Stomach (tissue), 19 donors: ENCODE measurements at places on chromosomes 16 and 17. TPM values are rescaled to one million over a fixed set of nuclear protein-coding genes. Genes with fewer than 3 reads are reported as not detected.

DNA sequence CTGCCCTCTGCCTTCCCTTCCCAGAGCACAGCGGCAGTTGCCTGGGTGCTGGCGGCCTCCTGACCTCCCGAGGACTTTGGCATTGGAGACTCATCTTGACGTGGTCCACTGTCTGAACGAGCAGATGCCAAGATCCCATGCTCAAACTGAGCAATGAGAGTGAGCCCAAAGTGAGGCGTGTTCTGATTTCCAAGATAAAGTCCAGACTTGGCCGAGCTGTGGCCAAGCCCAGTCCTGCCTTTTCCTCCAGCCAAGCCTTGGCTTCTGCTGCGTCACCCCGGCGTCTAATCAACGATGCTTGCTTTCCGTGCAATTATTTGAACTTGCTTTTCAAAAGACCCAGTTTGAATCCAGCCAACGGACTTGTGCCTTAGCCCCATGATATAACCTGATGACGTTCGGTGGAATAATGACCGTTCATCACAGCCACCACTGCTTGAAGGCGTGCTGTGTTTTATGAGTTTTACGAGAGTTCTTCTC, 179.2 kb downstream of the IRF8 start:
- H3K27me3 ChIP-seq = no peaks in the 10 kb centered on the region
- H3K4me1 ChIP-seq = no peaks in the 10 kb centered on the region

DNA sequence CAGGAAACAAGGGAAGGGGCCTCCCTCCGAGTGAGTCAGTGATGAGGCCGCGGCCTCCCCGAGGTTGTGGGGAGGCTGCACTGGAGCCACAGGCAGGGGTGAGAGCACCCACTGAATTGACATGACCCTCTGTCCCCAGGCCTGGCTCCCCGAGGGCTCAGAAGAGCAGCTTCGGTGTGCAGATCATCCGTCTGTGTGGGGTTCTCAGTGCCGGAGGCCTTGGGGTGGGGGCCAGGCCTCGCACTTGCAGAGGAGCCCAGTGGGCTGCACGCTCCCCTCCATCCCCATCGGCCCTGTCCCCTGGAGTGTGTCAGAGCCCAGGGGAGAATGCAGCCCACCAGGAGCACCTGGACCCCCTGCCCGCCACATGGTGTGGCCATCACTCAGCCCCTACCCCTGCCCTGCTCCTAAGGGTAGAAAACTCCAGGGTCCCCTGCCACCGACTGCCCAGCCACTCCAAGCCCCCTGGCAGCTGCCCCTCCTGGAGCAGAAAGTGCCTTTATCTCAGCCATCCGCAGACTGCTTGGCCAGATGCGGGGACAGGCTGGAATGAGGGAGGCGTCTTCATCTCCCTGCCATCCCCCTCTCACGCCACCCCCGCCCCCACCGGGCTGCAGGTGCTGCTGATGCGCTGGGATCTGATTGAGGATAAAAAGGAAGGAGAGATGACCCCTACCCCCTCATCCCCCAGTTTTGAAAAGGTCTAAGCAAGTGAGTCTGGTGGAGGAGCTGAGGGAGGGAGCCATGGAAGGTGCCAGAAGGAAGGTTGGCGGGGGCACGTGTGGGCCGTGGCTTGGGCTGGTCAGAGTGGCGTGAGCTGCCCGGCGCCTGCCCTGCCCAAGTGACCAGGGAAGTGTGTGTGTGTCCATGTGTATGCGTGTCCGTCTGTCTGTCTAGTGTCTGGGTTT, 358.3 kb downstream of the SEC14L1 start:
- no peaks in the 10 kb centered on the region for H3K27me3 ChIP-seq
- no peak overlapping the region for H3K27ac ChIP-seq
- no peak overlapping the region for H3K4me3 ChIP-seq
- no peak for DNase-seq
- H3K36me3 ChIP-seq = peaks cover 80% of the 10 kb centered on the region

- H3K27ac ChIP-seq = no peak overlapping the region
- H3K4me1 ChIP-seq = no peaks in the 10 kb centered on the region
- no peak for DNase-seq
- no peak overlapping the region for H3K4me3 ChIP-seq
Measured at GRCh38 chr16:200388-200787, 20.1 kb downstream of the HBQ1 start.

- DNase-seq = no peak
- no peaks in the 10 kb centered on the region for H3K36me3 ChIP-seq
- H3K27me3 ChIP-seq = no peaks in the 10 kb centered on the region
- no peak overlapping the region for H3K27ac ChIP-seq
- no peak overlapping the region for H3K4me3 ChIP-seq
Measured at GRCh38 chr16:73171380-73171779, 123.5 kb upstream of the ZFHX3 start.

DNA sequence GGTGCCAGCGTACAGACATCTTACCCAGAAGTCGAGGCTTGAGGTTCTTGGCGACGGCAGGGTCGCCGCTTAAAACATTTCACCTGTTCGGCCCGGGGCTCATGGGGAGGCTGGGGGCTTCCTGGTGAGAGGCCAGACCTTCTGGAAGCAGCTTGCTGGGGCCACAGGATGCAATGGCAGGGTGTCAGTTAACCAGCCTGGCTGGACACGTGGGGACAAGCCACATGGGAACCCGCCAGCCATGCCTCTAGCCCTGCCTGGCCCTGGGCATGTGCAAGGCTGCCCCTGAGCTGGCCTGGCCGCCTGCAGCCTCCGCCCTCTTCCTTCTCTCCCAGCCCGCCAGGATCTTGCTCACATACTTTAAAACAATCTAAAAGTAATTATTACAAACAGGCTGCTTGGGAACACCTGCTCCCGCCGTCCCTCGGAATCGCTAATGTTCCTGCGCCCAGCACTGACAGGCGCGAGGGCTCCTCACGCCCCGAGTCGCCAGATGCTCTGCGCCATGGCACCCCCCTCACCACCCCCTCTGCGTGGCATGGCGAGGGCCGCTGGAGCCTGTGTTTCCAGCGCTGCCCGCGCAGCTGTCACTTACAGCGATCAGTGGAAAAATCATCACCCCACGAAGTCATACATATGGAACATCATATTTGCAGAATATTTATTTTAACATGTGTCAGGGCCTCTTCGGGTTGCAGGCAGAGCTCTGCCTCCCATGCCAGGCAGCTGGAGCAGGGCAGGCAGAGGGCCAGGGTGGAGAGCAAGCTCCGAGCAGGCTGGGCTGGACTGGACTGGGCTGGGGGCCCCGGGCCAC, 188.7 kb upstream of the GSE1 start:
- no peaks in the 10 kb centered on the region for H3K27me3 ChIP-seq
- DNase-seq = peak; percentile 63
- H3K4me1 ChIP-seq = peaks cover 40% of the 10 kb centered on the region
- H3K4me3 ChIP-seq = no peak overlapping the region
- H3K27ac ChIP-seq = no peak overlapping the region

DNA sequence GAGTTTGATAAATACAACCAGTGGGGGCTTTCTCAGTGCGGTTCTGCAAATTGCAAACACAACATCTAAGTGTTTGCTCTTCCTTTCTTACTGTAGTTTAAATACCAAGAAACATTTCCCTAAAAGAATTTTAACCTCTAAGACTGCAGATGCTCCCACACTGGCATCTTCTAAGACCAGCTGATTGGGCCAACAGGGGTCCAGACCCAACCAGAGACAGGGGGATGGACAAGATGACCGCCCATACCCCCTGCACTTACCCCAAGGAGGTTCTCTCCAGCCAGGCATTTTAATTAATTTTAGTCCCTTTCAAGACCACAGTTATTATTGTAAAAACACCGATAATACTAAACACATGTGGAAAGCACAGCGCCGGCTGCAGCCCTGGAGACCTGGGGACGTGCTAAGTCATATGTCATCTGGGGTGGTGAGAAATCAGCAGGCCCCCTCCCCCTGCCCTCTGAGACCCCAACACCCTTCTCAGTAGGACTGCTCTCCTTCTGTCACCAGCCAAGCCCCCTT, 242.3 kb downstream of the SOX9 start:
- peaks cover 8% of the 10 kb centered on the region for H3K4me1 ChIP-seq
- no peak overlapping the region for H3K27ac ChIP-seq
- H3K4me3 ChIP-seq = no peak overlapping the region
- H3K36me3 ChIP-seq = no peaks in the 10 kb centered on the region

DNA sequence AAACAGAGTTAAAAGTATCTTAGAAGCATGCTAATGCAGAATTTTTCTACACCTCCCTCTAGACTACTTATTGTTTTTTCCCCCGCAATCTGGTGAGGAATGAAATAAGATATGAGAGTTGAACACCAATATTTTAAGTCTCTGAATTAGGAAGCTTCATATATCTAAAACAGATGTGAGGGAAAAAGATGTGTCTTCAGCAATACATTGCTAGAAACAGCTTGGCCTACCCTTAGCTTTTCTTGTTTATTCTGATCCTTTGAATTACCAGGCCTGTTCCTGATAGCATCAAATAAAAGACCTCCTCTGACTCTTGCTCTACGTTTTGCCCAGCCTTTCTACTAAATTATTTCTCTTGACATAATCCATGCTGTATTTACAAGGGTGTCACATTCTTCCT, 221.8 kb downstream of the CDH11 start:
- H3K4me1 ChIP-seq = no peaks in the 10 kb centered on the region
- no peaks in the 10 kb centered on the region for H3K36me3 ChIP-seq
- no peak for DNase-seq
- H3K4me3 ChIP-seq = no peak overlapping the region
- H3K27me3 ChIP-seq = no peaks in the 10 kb centered on the region

- no peak overlapping the region for H3K4me3 ChIP-seq
- no peak overlapping the region for H3K27ac ChIP-seq
- H3K4me1 ChIP-seq = no peaks in the 10 kb centered on the region
Measured at GRCh38 chr16:10206865-10207264, 24.6 kb upstream of the GRIN2A start.

DNA sequence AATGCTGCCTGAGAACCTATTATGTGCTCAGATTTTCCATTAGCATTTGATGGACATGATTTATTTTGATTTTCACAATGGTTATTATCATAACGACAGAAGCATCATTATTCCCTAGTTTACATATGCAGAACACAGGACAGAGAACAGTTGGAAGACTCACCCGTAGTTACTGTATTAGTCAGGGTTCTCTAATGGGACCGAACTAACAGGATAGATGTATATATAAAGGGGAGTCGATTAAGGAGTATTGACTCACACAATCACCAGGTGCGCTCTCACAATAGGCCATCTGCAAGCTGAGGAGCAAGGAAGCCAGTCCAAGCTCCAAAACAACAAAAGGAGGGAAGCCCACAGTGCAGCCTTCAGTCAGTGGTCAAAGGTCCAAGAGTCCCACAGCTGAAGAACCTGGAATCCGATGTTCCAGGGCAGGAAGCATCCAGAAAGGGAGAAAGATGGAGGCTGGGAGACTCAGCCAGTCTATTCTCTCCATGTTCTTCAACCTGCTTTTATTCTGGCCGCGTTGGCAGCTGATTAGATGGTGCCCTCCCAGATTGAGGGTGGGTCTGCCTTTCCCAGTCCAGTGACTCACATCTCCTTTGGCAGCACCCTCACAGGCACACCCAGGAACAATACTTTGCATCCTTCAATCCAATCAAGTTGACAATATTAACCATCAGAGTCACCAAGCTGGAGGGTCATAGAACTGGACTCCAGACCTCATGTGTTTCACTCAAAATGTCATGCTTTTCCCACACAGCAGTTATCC, 92.7 kb upstream of the XYLT1 start:
- H3K36me3 ChIP-seq = no peaks in the 10 kb centered on the region
- no peak for DNase-seq
- no peaks in the 10 kb centered on the region for H3K4me1 ChIP-seq
- H3K27me3 ChIP-seq = no peaks in the 10 kb centered on the region
- H3K4me3 ChIP-seq = no peak overlapping the region
- no peak overlapping the region for H3K27ac ChIP-seq

DNA sequence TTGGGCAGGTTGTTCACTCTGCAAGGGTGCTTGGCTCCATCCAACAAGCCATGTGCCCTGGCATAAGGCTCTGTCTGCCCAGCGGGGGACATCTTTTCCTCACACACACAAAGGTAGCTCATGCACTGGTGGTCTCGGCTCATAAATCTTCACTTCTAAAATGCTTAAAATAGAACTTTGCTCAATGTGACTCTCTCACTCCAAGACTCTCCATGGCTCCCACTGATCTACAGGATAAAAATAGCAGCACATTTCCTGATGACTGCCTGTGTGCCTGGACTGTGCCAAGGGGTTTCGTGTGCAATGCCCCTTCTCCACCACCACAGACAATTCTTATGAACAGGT, 15.1 kb upstream of the CIBAR2 start:
- H3K4me1 ChIP-seq = peaks cover 23% of the 10 kb centered on the region
- no peaks in the 10 kb centered on the region for H3K36me3 ChIP-seq
- no peak for DNase-seq
- H3K27me3 ChIP-seq = no peaks in the 10 kb centered on the region
- H3K4me3 ChIP-seq = no peak overlapping the region

- no peak overlapping the region for H3K27ac ChIP-seq
- peaks cover 8% of the 10 kb centered on the region for H3K36me3 ChIP-seq
- no peak for DNase-seq
- peaks cover 23% of the 10 kb centered on the region for H3K4me1 ChIP-seq
- peaks cover 56% of the 10 kb centered on the region for H3K27me3 ChIP-seq
- H3K4me3 ChIP-seq = no peak overlapping the region
Measured at GRCh38 chr17:81535480-81536298, 7.5 kb downstream of the FSCN2 start.

- H3K27ac ChIP-seq = no peak overlapping the region
- DNase-seq = no peak
- H3K36me3 ChIP-seq = no peaks in the 10 kb centered on the region
- no peaks in the 10 kb centered on the region for H3K4me1 ChIP-seq
- H3K4me3 ChIP-seq = no peak overlapping the region
Measured at GRCh38 chr16:9060225-9060624, 31.2 kb upstream of the HAPSTR1 start.

- no peak overlapping the region for H3K4me3 ChIP-seq
- no peak overlapping the region for H3K27ac ChIP-seq
- H3K4me1 ChIP-seq = peaks cover 15% of the 10 kb centered on the region
Measured at GRCh38 chr17:19542247-19542646, 8.6 kb downstream of the SLC47A1 start.

GRCh38 chr16:70634861-70635260, 11.5 kb upstream of the IL34 start:
- H3K4me3 ChIP-seq = no peak overlapping the region
- peak overlapping the region; percentile 2 for H3K27ac ChIP-seq

- no peak for DNase-seq
- H3K4me3 ChIP-seq = no peak overlapping the region
Measured at GRCh38 chr17:28700830-28701492, 10.7 kb downstream of the PROCA1 start.

GRCh38 chr16:85525420-85526184, 87.5 kb upstream of the GSE1 start:
- no peaks in the 10 kb centered on the region for H3K36me3 ChIP-seq
- no peak overlapping the region for H3K27ac ChIP-seq
- no peak for DNase-seq
- no peak overlapping the region for H3K4me3 ChIP-seq

DNA sequence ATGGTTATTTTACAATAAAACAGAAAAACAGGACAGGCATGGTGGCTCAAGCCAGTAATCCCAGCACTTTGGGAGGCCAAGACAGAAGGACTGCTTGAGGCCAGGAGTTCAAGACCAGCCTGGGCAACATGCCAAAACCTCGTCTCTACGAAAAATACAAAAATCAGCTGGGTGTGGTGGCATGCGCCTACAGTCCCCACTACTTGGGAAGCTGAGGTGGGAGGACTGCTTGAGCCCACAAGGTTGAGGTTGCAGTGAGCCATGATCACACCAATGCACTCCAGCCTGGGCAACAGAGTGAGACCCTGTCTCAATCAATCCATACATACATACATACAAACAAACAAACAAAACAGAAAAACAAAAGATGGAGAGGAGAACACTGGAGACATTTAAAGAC, 45.6 kb downstream of the USP31 start:
- H3K36me3 ChIP-seq = peaks cover 35% of the 10 kb centered on the region
- H3K27me3 ChIP-seq = no peaks in the 10 kb centered on the region
- no peak overlapping the region for H3K27ac ChIP-seq

Gene CDK3
- not detected for total RNA-seq

Gene SDR42E1
- 7.1 TPM for total RNA-seq

Gene MT1M
- 57.4 TPM for total RNA-seq

Gene DGKE
- total RNA-seq = 13.8 TPM

Gene KRT35
- total RNA-seq = not detected

Gene GPR142
- total RNA-seq = not detected

Gene TMEM235
- total RNA-seq = not detected

Gene TPSG1
- not detected for total RNA-seq

Gene BCAR1
- total RNA-seq = 62.0 TPM
